GM04503 (cell line): ENCODE measurements at places on chromosomes 13 and 19.

GRCh38 chr13:102945324-102945815 is 99.5 kb downstream of the ERCC5 start:
- no peak for DNase-seq

GRCh38 chr13:28976636-28977035 is 156.5 kb downstream of the MTUS2 start:
- no peak for DNase-seq

GRCh38 chr19:58392945-58393724 is 2.3 kb upstream of the RNF225 start:
- DNase-seq, result no peak

- DNase-seq, result peak; percentile 68
Measured at GRCh38 chr13:109274188-109274821, 512.1 kb downstream of the IRS2 start.

DNA sequence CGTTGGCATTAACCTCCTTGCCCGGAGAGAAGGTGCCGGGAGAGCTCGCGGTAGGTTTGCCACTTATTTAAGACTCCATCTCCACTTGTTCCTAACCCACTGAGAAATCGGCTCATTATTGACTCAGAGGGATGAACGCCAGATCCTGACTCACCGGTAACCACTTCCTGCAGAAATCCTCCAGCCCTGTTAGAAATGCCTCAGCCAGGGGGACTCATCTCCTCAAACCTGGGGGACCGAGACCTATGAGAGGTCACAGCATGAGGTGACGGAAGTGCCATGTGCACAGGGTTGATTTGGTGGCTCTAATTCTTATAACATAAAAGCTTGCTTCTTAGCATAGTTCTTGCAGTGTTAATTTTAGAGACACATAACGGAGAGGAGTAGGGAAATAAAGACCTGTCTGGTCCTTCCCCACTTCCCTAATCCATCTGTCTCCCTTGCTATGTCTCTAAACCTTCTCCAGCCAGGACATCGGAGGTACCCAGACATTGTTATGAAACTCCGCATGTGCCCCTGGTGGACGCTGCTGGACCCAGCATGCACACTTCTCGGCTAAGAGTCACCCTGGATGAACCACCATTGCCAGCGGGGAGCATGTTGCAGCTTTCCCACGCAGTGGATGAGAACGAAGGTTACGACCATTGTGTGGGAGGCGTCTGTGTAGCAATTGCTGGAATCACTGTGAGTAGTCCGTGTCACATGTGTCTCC is 158.9 kb downstream of the EFNB2 start:
- peak; percentile 77 for DNase-seq

DNA sequence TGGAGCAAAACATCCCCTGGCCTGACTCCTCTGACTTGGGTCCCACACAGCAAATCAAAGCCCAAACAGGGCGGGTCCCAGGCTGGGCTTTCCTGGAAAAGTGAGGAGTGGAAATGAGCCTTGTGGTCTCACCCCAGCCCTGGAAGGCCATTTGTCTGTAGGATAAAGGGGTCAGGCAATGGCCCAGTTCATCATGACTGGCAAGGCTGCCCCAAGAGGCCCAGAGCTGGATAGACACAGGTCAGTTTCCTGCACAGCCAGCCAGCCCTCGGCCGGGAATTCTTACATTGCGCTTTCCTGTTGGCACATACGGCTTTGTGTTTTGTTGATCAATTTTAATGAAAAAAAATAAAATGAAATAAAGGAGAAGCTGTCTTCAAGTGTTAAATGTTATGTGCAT is 174.3 kb downstream of the TSHZ3 start:
- no peak for DNase-seq

- no peak for DNase-seq
Measured at GRCh38 chr19:51407511-51408131, 9.8 kb downstream of the SIGLEC10 start.

DNA sequence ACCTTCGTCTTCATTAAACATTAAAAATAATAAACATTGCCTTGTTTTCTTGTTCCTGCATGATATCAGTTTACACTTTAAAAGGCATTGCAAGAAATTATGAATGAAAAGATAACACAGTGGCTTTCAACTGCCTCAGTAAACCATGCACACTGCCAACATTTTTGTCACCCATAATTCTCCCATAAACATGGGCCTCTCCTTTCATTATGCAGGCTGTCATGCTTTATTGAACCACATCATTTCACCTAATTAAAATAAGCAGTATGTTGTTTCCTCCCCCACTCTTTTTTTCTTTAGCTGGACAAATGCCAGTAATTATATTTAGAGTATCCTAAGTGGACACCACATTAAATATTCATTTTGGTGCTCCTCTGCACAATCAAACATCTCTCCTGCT is 1566.5 kb upstream of the SLC10A2 start:
- DNase-seq, result no peak

DNA sequence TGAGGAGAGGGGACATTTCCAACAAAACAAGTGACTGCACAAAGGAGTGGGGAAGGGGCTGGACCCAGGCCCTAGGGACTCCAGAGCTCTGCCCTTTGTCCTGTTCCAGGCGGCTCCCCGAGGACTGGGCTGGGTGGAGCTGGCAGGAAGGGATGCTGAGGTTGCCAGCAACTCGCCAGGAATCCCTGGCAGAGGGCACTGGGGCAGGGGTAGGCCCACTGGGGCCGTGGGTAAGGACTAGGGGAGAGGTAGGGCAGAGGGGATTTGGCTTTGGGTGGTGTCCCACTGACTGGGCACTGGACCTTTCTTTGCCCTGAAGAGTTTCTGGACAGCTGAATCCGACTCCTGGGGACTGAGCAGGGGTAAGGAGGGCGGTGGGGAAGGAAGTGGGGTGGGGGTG is 7.9 kb downstream of the LIPE start:
- DNase-seq, result no peak

GRCh38 chr13:51380269-51380668 is 40.8 kb downstream of the SERPINE3 start:
- no peak for DNase-seq

DNA sequence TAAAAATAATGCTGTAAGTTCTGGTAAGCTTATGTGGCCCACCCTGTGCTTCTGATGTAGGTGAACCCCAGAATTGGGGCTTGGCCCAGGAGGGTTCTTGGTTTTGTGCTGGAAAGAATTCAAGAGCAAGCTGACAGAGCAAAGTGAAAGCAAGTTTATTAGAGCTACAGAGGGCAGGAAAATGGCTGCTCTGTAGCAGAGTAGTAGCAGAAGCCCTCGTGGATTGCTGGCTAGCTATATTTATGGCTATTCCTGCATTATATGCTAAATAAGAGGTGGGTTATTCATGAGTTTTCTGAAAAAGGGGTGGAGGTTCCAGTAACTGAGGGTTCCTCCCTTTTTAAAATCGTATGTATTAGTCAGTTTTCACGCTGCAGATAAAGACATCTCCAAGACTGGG is 20.6 kb upstream of the ZNF599 start:
- DNase-seq, result no peak

- no peak for DNase-seq
Measured at GRCh38 chr13:106883976-106884375, 316.0 kb upstream of the ARGLU1 start.
